ENCODE measurements at places on chromosomes 11 and 22.
A peak's percentile ranks its signal among the peaks of the same experiment; 100 is the strongest.

DNA sequence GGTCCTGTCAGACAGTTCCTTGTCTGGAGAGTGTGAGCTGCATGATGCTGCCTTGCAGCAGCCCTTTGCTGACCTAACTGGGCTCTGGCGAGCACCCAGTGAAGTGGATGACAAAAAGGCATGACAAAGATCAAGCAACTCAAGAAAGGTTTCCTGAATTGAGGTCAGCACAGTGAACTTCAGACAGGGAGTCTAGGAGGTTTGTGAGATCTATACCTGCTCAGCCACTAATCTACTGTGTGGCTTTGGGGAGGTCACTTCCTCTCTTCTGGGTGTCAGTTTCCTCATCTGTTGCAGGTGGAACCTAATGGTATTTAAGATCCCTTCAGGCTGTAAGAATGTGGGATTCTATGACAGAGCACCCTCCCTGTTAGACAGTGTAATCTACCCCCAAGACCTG lies 213.9 kb upstream of the NARS2 start:
- DNase-seq = no peak

- no peak for DNase-seq
Observed at GRCh38 chr11:5553343-5553742, 5.0 kb upstream of the OR52H1 start.

DNA sequence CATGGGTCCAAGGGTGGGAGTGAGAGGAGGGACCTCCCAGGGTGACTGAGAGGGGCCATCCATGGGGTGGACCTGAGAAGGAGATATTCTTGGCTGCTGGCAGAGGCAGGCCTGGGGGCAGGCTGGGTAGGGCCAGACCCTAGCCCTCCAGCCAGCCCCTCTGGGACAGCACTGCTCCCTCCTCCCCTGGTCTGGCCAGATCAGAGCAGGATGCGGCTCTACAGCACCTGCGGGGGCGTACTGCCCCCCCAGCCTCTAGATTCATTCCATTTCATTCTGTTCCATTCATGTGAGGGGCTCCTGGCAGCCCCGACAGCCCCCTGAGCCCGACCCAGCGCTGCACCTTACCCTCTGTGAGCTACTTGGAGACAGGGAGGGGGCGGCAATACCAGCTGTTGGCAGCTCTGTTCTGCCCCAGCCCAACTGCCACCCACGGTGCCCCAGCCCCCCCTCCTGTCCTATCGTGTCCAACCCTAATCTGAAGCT lies 34.3 kb upstream of the MYRF start:
- no peak for DNase-seq

DNA sequence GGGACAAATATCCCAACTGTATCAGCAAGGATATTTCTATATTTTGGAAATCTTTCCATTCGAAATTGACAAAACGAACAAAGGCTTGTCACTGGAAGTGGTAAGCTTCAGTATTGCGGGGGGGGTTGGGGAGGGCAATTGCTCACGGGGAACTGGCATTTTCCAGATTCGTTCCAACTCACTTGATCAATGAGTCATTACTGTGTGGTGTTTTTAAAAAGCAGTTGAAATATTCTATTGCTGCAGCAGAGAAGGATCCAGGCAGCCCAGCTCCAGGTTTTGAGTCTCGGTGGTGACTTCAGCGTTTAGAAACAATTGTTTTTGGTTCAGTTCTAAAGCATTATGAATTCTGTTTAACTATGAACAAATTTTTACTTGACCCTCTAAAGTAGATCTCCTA lies 33.8 kb upstream of the FBLN1 start:
- no peak for DNase-seq

DNA sequence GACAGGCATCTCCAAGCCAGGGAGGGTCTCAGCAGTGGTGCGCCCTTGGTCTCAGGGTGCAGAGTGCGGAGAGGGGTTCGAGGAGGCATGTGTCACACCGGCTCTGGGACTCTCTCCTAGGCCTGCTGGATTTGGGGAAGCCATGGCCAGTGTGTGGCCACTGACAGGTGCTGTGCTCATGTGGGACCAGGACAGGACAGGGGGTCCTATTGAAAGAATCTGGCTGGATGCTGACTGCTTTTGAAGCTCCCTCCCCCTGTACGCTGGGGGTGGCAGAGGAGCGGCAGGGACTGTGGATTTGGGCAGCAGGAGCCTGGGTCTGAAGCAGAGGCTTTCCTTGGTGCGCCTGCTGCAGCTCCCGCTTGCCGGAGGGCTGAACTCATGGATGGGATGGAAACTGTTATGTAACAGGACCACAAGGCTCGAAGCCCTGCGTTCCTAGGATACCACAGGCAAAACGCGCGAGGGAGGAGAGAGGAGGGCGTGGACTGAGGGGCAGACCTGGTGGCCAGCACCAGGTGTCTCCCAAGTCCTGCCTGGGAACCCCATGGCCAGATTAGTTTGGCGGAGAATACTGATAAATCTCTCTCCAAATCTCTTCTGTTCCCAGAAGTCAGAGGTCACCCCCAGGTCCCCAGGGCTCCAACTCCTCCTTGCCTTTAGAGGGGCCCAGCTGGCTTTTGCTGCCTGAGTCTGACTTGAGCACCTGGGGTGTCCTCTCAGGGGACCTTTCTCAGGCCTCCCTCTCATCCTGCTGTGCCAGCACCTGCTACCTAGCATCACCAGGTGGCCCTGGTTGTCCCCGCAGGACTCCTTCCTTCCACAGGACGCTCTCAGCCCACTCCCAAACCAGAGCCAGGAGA lies 13.8 kb upstream of the TEF start:
- DNase-seq = no peak

GRCh38 chr11:45724153-45724552 lies 58.7 kb upstream of the CHST1 start:
- no peak for DNase-seq

- DNase-seq = no peak
Observed at GRCh38 chr11:4453118-4453517, 4.0 kb downstream of the OR52K2 start.

DNA sequence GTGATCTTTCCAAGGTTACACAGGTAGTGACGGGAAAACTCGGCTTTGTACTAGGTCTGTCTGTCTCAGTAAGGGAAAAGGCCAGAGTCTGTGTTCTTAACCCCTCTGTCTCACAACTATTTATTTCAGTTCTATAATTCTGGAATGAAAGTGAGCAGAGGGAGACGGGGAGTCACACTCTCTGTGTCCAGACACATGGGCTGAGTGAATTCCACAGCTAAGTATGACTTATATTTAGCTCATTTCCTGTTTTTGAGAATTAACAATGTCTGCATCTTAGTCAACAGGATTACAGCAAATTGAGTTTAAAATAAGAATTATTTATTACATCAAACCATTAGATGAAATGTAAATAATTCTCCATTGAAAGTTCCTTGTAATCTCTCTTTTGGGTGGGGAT lies 62.5 kb upstream of the OR4B1 start:
- DNase-seq = no peak

- DNase-seq = peak; percentile 85
Observed at GRCh38 chr11:59560290-59560701, 49.0 kb downstream of the OR4D9 start.

- DNase-seq = no peak
Observed at GRCh38 chr11:66346476-66347424, 679 bp downstream of the B4GAT1 start.

DNA sequence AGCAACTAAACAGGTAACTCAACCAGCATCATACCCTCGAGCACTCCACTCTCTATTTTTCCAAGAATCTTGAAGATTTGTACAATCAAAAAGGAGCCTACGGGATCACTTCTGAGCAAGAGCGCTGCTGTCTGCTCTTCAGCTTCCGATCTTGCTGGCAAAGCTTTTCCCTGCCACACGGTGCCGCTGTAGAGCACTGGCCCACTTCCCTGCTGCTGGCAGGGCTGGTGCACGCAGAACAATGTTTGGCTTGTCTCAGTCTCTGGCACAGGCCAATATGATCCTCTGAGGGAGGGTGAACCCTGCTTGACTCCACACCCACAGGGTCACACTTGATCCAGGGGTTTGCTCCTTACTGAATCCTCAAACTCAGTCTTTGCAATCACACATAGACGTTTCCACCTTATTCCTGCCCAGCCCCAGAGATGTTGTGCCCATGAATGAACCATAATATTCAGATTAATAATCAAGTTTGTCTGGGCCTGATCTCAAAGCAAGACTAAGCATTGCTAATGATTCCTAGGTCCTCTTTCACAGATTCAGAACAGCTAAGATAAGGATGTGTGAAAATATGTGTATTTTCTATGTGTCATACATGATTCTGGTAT lies 536.6 kb downstream of the SOX6 start:
- peak; percentile 10 for DNase-seq

DNA sequence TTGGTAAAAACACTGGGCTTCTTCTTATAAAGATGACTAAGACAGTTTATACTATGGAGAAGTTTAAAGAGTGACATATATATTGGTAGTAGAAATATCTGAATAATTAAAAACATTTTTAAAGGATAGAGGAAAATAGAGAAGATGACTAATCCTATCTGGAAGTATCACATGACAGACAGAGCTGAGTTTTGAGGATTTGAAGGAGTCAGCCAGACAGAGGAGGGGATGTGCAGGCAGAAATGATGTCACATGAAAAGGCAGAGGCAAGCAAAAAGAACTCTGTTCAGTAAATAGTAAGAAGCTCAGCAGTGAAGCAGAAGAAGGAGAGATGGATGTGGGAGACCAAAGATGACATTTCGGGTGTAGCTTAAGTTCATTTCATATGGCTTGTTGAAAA lies 1.6 kb downstream of the OR10A2 start:
- no peak for DNase-seq

DNA sequence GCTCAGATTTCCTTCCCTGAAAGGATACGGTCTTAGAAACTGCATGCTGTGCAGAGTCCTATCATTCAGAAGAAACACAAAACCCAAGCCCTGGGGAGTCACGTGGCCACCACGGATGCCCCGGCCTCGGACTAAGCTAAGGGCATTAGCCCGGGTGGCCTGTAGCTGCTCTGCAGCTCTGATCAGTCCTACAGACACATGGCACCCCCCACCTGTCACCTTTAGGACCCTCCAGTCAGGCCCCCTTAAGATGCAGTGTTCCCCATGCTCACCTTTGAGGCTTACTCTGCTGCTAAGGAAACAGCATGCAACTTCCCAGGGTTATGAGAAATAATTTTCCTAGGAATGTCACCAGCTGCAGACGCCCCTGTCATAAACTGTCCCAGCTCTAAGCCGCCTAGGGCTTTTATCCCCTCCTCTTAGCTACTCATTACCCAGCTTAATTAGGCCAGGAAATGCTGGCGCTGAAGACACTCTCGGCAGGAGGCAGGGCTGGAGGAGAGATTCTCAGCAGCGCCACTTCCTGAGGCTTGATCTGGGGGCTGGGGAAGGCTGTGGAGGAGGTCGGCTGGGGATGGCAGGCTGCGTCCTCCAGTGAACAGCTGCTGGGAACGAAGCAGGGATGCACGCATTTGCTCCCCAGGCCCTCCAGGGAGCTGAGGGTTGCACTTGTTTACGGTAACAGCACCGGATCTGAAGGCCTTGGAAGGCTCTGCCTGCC lies 47.2 kb upstream of the ADA2 start:
- peak; percentile 9 for DNase-seq

DNA sequence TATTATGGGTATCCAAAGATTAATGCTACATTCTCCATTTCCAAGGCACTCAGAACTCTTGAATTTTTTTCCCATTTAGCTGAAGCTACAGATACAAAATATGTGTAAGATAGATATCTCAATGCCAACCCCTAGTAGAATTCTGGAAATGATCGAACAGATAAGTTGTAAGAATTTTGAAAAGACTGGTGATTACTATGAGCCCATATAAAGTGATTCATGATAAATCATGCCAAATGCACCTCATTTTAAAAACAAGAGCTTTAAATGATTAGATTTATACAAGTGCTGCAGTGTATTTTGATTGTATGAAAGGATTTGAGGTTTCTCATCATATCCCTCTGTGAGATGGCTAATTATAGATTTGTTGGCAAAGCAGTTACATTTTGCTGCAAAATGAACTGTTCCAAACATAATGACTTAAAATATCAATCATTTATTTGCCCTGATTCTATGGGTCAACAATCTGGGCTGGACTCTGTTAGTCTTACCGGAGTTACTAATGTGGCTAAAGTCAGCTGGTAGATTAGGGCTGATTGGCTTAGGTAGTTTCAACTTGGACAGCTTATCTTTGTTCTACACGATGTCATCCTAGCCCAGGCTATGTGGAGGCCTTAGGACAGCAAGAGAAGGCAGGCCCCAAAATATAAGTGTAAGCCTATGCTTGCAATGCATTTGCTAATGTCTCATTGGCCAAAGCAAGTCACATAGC lies 3.4 kb downstream of the OR10V1 start:
- no peak for DNase-seq

DNA sequence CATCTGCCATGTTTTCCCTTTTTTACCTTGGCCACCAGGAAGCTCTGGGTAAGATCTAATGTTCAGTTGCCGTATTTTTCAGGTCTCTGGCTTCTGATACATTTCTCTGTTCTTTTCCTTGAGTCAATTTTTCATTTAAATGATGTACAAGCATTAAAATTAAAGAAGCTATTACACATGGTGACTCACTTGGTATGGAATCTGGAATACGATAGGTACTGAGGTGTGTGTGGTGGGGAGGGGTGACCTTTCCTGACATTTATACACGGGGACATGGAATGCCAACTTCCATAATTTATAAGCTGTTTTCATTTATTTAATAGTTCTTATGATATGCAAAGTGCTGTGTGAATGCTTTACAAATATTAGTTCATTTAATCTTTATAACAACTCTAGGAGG lies 47.8 kb upstream of the ALX4 start:
- no peak for DNase-seq

- DNase-seq = no peak
Observed at GRCh38 chr11:76501526-76502202, 56.8 kb downstream of the EMSY start.

GRCh38 chr11:16925561-16926065 lies 88.6 kb downstream of the PLEKHA7 start:
- peak; percentile 3 for DNase-seq

DNA sequence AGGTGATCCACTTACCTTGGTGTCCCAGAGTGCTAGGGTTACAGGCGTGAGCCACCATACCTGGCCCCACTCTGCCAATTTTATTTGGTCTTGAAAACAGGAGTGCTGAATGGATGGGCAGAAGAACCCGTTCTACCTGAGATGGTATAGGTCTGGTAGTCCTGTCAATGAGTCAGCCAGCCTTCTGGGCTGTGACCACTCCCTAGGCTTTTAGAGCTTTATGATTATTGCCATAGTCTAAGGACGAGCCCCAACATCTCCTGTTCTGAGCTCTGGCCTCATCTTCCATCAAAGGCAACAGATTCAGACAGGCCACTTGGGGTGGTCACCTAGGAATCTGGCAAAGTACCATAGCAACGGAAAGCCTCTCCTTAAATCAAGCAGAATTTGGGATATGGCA lies 11.5 kb downstream of the ZDHHC5 start:
- DNase-seq = no peak

DNA sequence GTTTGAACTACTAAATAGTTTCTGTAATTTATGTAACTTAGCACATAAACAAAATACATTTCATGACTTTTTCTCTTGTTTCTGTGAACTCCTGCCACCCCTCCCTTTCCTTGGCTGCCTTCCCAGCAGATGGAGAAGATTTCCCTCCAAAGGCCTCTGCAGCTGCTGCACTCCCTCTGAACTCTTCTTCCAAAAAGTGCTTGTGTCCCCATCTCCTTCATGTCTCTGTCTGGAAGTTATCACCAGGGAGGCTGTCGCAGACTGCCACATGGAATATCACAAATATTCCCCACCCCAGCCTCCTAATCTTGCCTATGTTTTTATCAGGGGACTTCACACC lies 1068.3 kb downstream of the OPCML start:
- DNase-seq = no peak

GRCh38 chr11:36228689-36229088 lies 60.5 kb downstream of the COMMD9 start:
- no peak for DNase-seq
